Jurkat, Clone E6-1 (cell line): ENCODE measurements at places on chromosomes 2 and 18.

- no peak for DNase-seq
Measured at GRCh38 chr18:12376034-12376753, 833 bp downstream of the AFG3L2 start.

- DNase-seq, result no peak
Measured at GRCh38 chr2:237980087-237980486, 13.3 kb downstream of the UBE2F start.

DNA sequence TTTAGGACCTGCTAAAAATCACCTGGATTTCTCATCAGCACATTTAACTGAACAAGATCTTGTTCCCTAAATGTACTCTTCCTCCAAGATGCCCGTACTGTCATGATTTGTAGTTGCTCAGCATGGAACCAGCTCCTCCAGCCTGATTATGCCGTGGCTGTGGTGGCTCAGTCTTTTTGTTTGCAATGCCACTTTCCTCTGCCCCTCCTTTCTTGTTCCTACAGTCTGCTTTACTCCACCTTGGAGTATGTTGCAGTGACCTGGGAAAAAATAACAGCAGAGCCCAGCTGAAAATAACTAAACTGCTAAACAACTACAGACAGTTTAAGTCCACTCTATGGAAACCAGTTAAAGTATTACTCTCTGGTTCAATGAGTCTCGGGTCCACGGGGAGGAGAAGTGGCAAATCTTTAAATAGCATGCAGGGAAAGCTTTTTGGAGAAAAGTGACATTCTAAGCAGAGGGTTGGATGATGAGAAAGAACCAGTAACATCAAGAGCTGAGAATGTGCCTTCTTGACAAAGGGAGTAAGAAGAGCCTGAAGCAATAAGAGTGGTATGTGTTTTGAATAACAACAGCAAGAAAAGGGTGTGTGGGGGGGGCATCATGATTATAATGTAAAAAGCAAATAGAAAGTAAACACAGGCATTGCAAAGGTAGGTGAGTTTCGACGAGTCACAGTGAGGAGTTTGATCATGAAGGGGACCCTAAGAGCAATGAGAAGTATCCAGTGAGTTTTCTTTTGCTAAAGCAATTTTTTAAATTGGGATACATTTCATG, 225.7 kb downstream of the TMX3 start:
- DNase-seq, result no peak

GRCh38 chr2:189165656-189166380, 13.7 kb downstream of the COL5A2 start:
- no peak for DNase-seq

- no peak for DNase-seq
Measured at GRCh38 chr2:126776255-126776654, 120.3 kb downstream of the GYPC start.

DNA sequence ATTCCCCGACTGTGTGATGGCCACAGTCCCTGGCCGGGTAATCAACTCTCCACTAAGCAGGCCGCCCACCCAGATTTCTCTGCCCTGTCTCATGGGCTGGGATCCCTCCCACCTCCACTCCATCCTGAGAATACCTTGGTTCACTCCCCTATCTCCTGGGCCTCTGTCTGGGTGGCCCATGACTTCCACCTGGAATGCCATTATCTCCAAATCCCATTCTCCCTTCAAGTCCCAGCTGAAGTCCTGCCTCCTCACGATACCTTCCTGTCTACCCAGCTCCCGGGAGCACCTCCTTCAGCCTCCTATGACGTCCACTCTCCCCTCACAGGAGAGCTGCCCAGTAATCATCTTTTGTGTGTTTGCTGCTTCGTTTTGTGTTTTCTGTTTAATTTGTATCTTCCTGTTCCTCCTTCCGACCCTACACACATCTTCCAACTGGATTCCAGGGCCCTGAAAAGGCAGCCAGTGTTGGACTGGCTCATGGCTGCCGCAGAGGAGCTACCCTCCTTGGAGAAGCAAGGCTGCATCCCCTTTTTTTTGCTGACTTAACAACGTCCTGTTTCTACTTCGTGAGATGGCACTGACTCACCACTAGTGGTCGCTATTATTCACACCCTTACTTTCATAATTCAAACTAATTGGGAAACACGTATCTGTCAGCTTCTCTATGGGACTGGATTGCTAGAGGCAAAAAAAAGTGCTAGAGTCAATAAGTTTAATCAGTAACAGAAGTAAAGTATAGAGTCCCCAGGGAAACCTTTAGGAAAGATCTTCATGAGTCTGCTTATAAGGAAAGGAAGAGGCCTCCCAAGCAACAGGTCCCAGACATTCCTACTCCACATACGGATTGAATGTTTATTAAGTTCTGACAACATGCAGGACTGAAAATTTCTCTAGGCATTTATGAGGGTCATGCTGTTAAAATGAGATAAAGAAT, 171.9 kb upstream of the GATA6 start:
- DNase-seq, result peak; percentile 55

DNA sequence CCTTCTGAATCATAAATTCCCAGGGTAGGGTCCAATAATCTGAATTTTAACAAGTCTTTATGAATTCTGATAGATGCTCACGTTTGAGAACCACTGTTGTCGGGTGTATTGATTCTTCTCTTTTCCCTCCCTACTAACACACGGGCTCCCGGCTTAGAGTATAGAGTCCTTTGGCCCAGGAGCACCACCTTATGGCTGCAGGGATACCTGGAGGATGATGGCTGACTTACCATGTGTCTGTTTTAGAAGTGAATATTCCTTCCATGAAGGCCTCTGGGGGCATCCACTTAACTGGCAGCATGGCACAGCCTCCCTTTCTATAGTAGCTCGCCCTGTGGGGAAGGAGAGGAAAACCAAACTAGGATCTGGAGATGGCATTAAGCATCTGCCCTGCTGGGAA, 91.7 kb downstream of the CLIP4 start:
- no peak for DNase-seq

DNA sequence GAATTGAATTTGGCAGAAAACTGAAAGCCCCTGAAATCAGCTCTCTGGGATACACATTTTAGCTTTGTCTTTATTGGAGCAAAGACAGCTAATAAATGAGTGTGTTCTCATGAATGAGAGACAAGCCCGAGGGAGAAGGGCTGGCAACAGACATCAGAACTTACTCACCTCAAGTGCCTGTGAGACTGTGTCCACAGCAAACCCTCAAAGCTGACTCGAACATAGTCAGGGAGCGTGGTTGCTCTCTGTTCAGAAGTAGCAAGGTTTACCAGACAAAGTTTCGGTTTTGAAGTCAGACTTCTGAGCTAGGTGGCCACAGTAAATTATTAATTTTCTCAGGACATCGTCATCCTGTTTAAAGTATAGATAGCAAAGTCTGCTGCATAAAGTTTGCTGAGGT, 207.9 kb downstream of the CMPK2 start:
- DNase-seq, result no peak

DNA sequence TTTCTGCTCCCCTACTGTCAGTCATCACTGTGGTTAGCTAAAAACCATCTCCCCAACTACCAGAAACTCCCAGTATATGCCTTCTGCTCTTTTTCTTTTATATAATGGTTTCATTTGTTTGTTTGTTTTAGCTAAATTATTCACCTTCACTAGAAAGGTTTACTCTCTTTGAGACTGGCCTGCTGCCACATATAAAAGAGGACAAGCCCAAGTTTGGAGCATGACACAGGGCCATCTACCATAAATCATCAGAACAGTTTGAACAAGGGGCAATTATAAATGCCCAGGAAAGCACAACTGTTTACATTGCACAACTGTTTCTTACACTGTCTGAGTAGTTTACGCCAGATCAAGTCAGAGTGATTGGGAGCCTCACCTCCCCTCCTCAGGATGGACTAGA, 471.0 kb upstream of the PIK3C3 start:
- DNase-seq, result no peak

- DNase-seq, result no peak
Measured at GRCh38 chr2:239346676-239347075, 54.1 kb downstream of the HDAC4 start.

GRCh38 chr18:63160172-63160995, 159.2 kb downstream of the BCL2 start:
- no peak for DNase-seq
